CD4-positive, alpha-beta T cell treated with Interleukin-6 at 100 ng/mL for 8 hours (primary cell): ENCODE measurements at places on chromosomes 1 and 21.

GRCh38 chr1:30692201-30692947 lies 31.0 kb downstream of the MATN1 start:
- DNase-seq: no peak

GRCh38 chr21:44325386-44326271 lies 13.6 kb downstream of the CFAP410 start:
- DNase-seq: no peak

GRCh38 chr1:36355811-36356210 lies 29.9 kb downstream of the STK40 start:
- DNase-seq: no peak

DNA sequence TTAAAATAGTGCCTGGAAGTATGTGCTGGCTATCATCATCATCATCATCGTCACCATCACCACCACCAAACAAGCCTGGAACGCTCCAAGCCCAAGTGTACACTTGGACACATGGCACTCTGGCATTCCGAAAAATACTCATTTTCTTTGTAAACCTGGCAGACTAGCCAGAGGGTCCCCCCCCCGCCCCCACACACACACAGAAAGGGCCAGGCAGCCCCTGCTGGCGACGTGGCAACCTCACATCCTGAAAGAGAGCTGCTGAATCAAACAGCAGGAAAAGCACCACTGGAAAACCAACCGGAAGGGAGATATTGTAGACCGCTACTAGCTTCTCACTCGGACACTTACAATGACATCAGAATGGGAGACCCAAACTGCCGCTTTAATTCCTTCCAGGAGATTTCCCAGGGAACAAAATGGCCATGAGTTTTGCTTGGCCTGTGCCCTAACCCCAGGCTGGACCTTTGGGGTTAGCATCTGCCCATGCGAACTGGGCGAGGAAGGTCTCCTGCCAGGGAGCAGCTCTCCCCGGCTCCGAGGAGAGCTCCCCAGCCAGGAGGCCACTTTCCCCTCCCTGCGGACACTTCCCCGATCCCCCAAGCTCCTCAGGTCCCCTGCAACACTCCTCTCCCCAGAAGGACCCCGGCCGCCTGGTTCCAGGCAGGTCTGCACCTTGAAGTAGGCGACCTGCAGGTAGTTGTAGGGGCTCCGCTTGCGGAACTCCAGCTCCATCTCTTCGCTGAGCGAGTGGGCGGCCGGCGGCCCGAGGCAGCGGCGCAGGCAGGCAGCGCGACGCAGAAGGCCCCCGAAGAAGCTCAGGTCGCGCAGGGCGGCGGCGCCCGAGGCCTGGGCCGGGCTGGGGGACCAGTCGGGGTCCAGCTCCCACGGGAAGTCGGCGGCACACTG lies 742 bp downstream of the P3H1 start:
- peak; percentile 16 for DNase-seq

- no peak for DNase-seq
Observed at GRCh38 chr1:115323366-115324004, 14.6 kb downstream of the NGF start.

DNA sequence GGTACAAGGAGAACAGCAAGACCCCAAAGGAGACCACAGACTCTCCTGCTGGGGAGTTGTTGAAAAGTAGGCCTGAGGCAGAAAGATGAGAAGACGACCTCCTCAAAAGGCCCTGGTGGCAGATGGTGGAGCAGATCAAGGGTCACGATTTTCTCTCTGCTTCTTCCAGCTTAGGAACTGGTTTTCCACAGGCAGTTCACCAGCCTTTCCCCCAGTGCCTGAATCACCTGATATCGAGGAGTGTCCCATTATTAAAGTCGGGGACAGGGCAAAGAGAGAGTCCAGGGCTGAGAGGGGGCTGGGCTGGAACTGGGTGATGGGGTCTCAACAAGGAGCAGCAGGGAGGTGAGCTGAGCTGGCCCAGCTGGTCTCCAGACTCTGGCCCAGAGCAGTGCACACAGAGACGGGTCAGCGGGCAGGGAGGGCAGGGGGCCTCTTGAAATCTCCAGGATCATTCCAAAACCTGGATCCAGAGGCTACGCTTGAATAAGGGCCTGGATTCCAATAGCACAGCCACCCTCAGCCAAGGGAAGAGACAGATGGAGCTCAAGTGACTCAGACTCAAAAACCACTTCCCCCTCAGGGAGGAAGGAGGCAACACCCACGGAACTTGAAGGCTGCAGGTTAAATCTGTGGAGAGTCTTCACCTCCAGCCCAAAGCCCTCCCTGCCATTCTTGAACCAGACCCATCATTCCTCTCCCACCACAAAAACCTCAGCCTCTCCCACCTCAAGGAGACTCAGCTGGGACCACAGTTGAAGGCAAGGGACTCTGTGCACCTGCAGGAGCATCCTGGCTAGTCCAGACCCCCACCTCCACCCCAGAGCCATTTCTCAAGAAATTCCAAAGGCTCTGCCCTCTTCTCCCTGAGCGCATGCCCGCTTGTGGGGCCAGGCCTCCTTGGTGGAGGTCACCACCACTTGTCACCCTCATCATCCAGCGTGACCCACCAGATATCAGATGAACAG lies at the start of gene S100A5:
S100A5 (minus strand) TSS at position 541 of the 968 bp plus-strand sequence. CDS start 743 bp downstream, outside the sequence.
- DNase-seq: peak; percentile 80
